ENCODE measurements at places on chromosomes 4 and X.

- no peak for DNase-seq
Observed at GRCh38 chrX:19855700-19856381, 31.6 kb downstream of the SH3KBP1 start.

GRCh38 chrX:71111921-71112431, 599 bp upstream of the IL2RG start:
- DNase-seq, result no peak

GRCh38 chrX:1316527-1316926, 20.1 kb upstream of the IL3RA start:
- DNase-seq, result no peak

DNA sequence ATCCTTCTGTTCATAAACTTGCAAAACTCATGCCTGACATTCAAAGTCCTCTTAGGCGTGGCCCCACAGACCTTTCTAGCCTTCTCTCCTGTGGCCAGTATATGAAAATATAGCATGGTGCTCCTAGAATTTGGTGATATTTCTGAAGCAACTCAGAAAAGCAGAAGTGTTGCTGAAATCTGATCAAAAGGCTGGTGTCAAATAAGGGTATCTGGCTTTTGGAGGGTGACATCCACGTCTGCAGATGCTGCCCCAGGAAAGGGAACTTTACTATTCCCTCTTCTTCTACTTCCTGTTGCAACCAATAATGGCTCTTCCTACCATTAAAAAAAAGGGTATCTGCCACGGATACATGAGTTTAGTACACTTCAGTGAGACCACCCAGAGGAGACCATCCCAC, 83.9 kb upstream of the RPS6KA3 start:
- no peak for DNase-seq

GRCh38 chr4:174522183-174523024, at the start of gene HPGD:
TSS of gene HPGD (minus strand) at chr4:174522488. CDS start at chr4:174522451, 37 bp downstream.
- DNase-seq, result peak; percentile 47

DNA sequence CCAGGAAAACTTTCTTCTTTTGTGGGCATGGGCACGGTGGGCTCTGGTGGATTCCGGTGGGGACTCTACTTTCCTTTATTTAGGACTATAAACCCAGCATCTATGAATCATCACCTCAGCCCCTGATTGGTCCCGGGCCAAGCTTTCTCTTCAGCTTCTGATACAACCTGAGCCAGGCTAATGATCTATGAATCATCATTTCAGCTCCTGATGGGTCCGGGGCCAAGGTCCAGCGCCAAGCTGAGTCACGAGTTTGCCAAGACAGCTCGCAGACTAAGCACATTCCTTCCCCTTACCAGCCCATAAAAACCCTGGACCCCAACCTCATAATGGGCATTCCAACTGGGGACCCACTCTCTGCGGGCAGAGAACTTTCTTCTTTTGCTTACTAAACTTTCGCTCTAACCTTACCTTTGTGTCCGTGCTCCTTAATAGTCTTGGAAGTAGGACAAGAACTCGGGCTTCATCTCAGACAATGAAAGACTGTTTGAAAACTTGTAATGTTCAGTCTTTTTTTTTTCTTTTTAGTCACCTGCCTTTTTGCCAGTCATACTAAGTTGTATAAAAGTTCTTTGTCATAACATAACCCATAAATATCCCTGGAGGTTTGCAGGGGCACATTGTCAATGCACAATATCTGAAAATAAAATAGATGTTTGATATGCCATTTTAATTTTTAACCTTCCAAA, 904.9 kb upstream of the EPHA5 start:
- DNase-seq, result no peak

GRCh38 chrX:10009741-10010140, 42.6 kb downstream of the CLDN34 start:
- no peak for DNase-seq

DNA sequence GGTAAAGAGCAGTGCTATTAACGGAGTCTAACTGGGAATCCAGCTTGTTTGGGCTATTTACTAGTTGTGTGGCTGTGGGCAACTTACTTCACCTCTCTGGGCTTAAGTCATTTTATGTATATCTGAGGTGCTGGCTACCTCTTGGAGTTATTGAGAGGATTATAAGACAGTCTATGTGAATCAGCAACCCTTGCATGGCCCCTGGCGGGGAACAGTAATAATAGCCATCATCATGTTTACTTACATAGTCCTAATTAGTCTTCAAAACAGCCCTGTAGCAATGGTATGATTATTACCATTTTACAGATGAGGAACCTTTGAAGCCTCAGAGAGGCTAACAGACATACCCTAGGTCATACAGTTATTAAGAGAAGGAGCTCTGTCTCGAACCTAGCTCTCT, 1.5 kb downstream of the HPRT1 start:
- DNase-seq, result no peak

GRCh38 chrX:69036674-69037573, 128.3 kb downstream of the PJA1 start:
- DNase-seq, result no peak

- no peak for DNase-seq
Observed at GRCh38 chrX:72621163-72621562, 48.5 kb upstream of the HDAC8 start.

DNA sequence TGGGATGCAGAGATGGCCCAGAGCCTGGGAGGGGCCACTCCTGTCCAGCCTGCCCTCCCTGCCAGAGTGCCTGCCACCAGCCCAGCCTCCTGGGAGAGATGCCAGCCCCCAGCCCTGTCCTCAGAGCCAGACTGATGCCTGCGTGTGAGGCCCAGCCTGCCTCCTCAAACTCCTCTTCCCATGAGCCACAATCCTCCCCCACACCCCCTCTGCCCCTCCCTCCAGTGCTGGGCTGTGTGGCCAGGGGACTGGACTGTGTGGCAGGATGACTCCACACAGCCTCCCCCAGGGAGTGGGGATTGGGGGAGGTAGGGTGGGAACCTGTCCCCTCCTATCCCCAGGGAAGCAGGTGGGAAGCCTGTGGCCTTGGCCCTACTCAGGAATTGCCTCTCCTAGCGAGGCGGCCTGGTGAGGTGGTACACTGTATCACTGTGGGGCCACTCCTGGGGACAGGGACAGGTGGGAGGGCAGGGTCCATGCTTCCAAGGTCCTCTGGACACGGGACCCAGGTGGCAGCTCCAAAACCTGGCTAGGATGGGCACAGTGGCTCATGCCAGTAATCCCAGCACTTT, 4.3 kb upstream of the SH3BP2 start:
- DNase-seq, result no peak

DNA sequence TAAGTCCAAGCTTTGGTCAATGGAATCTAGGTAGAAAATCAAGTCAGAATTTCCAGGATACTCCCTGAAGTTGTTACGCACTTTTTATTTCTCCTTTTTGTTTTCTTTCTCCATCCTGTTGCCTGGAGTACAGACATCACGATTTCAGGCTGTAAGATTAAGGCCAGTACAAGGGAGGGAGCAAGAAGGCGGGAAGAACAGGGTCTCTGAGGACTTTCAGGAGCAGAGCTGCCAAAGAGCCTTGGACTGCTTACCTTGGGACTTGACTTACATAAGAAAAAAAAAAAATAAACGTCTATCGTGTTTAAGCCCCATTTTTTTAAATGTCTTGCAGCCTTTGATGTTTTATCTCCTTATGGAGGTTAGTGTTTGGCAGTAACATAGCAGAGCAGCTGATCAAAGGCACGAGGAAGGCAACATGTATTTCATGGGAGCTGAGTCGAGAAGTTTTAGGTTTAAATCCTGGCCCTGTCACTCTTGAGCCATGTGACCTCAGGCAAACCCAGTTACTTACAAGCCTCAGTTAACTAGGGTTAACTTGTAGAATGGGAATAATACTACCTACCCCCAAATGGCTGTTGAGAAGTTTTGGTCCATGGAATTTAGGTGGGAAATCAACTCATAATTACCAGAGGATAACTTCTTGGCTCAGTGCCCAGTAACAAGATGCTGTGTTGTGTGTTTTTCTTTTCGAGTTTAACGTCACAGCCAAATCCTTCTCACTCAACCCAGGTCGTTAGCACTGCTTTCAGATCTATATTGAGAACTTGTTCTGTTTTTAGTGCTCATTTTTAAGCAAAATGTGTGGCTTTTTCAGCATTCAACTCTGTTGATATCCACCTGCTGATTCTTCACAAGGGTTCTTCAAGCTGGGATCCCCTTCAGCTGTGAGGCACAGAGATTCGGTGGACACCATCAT, 106.8 kb downstream of the CLNK start:
- no peak for DNase-seq

DNA sequence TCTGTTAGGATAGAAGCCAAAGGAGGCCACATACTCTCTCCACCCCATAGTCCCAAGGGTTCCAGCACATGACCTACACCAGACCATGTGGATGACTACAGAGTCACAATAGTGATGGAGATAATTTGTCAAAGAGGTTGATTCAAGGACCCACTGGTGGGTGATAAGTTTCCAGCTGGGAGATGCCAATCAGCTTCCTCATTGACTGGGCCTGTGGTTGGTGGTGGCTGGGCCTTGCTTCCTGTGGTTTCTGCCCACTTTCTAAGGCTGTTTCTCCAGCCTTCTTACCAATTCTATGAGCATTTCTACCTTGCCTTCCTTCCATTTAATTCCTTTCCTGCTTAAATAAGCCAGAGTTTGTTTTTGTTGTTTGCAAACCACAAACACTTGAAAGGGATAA, 95.5 kb upstream of the CPEB2 start:
- DNase-seq, result no peak

- no peak for DNase-seq
Observed at GRCh38 chrX:115960440-115961084, 210.0 kb upstream of the AGTR2 start.

DNA sequence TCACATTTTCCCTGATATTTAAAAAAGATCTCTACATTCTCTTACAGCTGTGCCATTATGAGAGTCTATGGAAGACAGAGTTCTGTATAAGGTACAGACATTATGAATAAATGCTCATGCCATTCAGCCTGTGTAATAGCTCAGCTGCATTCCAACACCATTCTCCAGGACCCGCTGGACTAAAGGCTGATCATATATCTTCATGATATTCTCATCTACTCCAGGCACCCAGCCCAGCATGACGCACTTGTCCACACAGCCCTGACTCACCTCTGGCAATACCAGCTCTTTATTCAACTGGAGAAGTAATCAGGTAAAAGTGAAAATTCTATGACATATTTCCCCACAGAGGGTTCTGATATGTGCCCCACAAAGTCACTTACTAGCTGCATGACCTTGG, 437.5 kb upstream of the FGF16 start:
- no peak for DNase-seq

DNA sequence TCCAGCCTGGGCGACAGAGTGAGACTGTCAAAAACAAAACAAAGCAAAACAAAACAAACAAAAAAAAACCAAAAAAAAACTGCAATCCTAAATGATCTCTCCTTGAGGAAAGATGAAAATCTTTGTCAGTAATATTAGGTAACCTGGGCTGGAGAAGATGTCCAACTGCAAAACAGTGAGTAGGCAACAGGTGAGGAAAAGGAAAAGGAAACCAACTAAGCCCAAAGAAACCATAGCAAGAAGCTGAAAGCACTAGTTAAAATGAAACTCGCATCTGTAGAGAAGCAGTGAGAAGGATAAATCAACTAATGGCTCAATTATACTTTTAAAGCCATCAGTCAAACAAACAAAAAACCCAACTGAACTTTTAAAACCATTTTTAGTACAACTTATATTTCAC, 54.2 kb downstream of the ENOX2 start:
- no peak for DNase-seq

- DNase-seq, result no peak
Observed at GRCh38 chr4:104365618-104366017, 129.1 kb downstream of the CXXC4 start.

- DNase-seq, result no peak
Observed at GRCh38 chr4:26576231-26576739, 7.6 kb upstream of the TBC1D19 start.

DNA sequence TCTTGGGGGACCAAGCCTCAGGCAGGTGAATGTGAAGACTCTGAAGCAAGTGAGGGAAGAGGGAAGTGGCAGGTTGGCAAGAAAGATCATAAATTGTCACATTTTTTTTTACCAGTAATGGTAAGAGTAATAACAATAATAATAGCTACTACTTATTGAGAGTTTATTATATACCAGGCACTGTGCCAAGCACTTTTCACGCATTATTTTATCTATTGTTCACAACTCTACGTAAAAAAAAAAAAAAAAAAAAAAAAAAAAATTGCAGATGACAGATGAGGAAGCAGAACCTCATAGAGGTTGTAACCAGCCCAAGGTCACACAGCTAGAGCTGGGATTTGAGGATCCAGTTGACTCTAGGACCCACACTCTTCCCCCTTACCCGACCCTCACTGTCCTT, 40.9 kb downstream of the TSC22D3 start:
- DNase-seq, result no peak

Data from dorsolateral prefrontal cortex (tissue), 122 donors.